ENCODE measurements at places on chromosomes 6 and 20. TPM values are rescaled to one million over a fixed set of nuclear protein-coding genes. Genes with fewer than 3 reads are reported as not detected.

MTO1 gene
- 25.3 TPM for total RNA-seq

OLIG3 gene
- not detected for total RNA-seq

RAB44 gene
- 0.27 TPM for total RNA-seq

CD93 gene
- 163 TPM for total RNA-seq

TBXT gene
- total RNA-seq: not detected

CBFA2T2 gene
- total RNA-seq: 18.0 TPM

RUNX2 gene
- 7.9 TPM for total RNA-seq

ZBTB24 gene
- 9.5 TPM for total RNA-seq

- no peak for DNase-seq
- H3K4me3 ChIP-seq: no peak overlapping the region
- H3K4me1 ChIP-seq: no peaks in the 10 kb centered on the region
- H3K36me3 ChIP-seq: no peaks in the 10 kb centered on the region
Observed at GRCh38 chr6:166655713-166656229, 28.7 kb upstream of the RPS6KA2 start.

GRCh38 chr6:2296781-2297180 is 51.4 kb upstream of the GMDS start:
- DNase-seq: no peak
- H3K27ac ChIP-seq: no peak overlapping the region
- no peak overlapping the region for H3K4me3 ChIP-seq
- no peaks in the 10 kb centered on the region for H3K36me3 ChIP-seq
- no peaks in the 10 kb centered on the region for H3K4me1 ChIP-seq
- no peaks in the 10 kb centered on the region for H3K27me3 ChIP-seq

DNA sequence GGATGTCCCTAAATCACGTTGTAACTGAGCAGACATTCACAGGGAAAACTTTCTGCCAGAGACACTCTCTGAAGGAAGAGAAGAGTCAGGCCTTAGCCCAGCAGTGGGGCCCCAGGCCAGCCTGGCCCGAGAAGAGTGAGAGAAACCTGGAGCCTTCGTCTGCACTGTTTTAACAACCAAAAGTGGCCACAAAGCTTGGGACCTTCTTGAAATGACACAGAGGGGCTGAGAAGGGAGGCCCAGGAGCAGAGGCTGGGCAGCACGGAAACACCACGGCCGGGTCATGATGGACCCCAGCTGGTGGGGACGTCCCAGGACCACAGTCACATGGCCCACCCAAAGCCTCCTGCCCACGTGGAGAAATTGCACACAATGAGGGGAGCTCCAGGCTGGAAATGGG is 126.8 kb upstream of the THBS2 start:
- H3K27ac ChIP-seq: no peak overlapping the region
- no peaks in the 10 kb centered on the region for H3K27me3 ChIP-seq
- no peaks in the 10 kb centered on the region for H3K36me3 ChIP-seq
- no peak overlapping the region for H3K4me3 ChIP-seq
- no peaks in the 10 kb centered on the region for H3K4me1 ChIP-seq

- H3K27ac ChIP-seq: no peak overlapping the region
- H3K4me1 ChIP-seq: no peaks in the 10 kb centered on the region
- H3K36me3 ChIP-seq: no peaks in the 10 kb centered on the region
- DNase-seq: no peak
- no peaks in the 10 kb centered on the region for H3K27me3 ChIP-seq
Observed at GRCh38 chr20:51135926-51136715, 113.2 kb upstream of the KCNG1 start.

- DNase-seq: no peak
- H3K4me3 ChIP-seq: no peak overlapping the region
- H3K27me3 ChIP-seq: no peaks in the 10 kb centered on the region
- peaks cover 21% of the 10 kb centered on the region for H3K4me1 ChIP-seq
Observed at GRCh38 chr6:116444092-116444491, 17.1 kb upstream of the CALHM6 start.

GRCh38 chr6:151805286-151805840 is 2.1 kb upstream of the ESR1 start:
- H3K4me3 ChIP-seq: peak overlapping the region; percentile 61
- no peaks in the 10 kb centered on the region for H3K36me3 ChIP-seq
- H3K4me1 ChIP-seq: peaks cover 43% of the 10 kb centered on the region
- no peaks in the 10 kb centered on the region for H3K27me3 ChIP-seq
- H3K27ac ChIP-seq: peak overlapping the region; percentile 60
- DNase-seq: no peak

DNA sequence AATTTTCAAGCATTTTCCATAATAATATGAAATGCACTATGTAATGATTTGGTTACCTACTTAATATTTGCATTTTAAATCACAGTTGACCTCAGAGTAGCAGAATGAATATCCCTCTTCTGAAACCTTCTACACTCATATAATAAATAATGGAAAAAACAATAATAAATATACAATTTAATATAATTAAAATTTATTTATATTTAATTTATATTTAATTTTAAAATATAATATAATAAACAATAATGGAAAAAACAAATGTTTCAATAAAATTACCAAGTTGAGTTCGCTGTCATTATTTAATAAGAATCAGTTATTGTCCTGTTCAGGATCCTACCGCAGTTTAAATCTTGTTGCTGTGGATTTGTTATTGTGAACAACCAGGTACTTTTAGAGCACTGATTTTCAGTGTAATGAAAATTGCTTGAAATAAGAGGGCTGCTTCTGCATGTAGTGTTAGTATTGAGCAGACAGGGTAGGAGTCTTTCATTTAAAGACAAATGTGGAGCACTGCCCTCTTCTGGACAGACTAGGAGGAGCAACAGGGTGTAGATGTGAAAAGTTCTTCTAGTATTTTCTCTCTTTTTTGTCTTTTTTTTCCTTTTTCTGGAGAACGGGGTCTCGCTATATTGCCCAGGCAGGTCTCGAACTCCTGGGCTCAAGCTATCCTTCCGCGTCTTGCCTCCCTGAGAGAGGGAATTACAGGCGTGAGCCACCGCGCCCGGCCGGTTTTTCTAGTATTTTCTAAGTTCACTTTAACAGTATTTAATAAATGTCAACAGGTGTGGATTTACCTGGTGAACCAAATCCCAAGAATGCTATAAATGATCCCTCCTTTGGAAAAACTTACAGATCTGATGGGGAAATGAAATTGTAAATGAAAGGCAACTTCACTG is 13.6 kb downstream of the TRAPPC3L start:
- H3K27me3 ChIP-seq: no peaks in the 10 kb centered on the region
- no peak overlapping the region for H3K27ac ChIP-seq
- DNase-seq: no peak

DNA sequence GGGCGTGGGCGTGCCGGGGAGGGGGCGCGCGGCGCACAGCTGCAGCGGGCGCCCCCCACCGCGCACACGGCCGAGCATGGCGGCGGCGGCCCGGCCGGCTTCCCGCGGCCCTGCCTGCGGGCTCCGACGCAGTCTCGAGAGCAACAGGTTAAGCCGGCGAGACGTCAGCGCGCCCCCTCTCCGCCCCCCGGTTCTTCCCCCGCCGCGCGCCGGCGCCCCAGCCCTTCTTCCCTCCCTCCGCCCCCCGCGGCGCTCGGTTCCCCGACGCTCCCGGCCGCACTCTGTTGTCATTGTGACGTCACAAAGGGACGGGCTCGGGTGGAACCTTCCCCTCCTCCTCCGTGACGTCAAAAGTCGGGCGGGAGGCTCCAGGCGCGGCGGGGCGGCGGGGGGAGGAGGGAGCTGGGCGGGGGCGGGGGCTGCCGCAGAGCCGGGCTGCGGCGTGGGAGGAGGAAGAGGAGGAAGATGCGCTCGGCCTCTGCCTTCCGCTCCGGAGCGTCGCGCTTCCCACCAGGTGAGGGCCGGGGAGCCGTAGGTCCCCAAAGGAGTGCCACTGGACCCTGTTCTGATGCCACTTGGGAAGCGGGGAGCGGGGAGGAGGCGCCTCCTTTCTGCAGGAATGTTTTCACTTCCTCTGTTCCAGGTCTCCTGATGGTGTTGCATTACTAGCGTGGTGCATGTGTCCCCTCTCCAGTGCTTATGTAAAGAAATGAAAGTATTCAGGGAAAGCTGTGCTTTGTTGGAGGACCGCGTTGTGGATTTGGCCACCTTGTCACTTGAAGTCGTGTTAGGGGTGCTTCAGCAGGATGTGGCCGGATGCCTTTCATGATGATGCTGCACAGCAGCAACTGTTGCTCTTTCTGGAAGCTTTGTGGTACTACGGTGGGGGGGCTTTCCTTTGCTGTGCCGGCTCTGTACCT is 2.8 kb downstream of the JARID2 start:
- DNase-seq: peak; percentile 88
- H3K27me3 ChIP-seq: no peaks in the 10 kb centered on the region
- H3K4me1 ChIP-seq: peaks cover 11% of the 10 kb centered on the region
- peak overlapping the region; percentile 88 for H3K27ac ChIP-seq

- no peaks in the 10 kb centered on the region for H3K27me3 ChIP-seq
- DNase-seq: no peak
- H3K4me3 ChIP-seq: no peak overlapping the region
Observed at GRCh38 chr6:38476141-38476540, 163.6 kb downstream of the BTBD9 start.

GRCh38 chr6:10556992-10557391 is 35.8 kb downstream of the GCNT2 start:
- DNase-seq: no peak
- H3K4me1 ChIP-seq: peaks cover 85% of the 10 kb centered on the region
- H3K4me3 ChIP-seq: peak overlapping the region; percentile 68
- H3K27me3 ChIP-seq: no peaks in the 10 kb centered on the region

- H3K36me3 ChIP-seq: peaks cover 2% of the 10 kb centered on the region
- H3K4me3 ChIP-seq: peak overlapping the region; percentile 99
- peak overlapping the region; percentile 82 for H3K27ac ChIP-seq
- DNase-seq: no peak
Observed at GRCh38 chr20:56359212-56360132, 698 bp downstream of the FAM210B start.

Data from thoracic aorta (tissue), 2 donors.